Adipose tissue (tissue), 3 donors: ENCODE measurements at places on chromosomes 6 and 20. TPM values are rescaled to one million over a fixed set of nuclear protein-coding genes. Genes with fewer than 3 reads are reported as not detected.

Gene E2F1
- 2.0 TPM for polyA plus RNA-seq

Gene FAM8A1
- 9.0 TPM for polyA plus RNA-seq

Gene ECI2
- polyA plus RNA-seq = 68.8 TPM

Gene SMLR1
- not detected for polyA plus RNA-seq

Gene GLP1R
- polyA plus RNA-seq = 2.0 TPM

Gene PSORS1C2
- polyA plus RNA-seq = not detected

Gene GSTA1
- polyA plus RNA-seq = 1.7 TPM

Gene MYH7B
- 0.30 TPM for polyA plus RNA-seq

Gene CPXM1
- 3.6 TPM for polyA plus RNA-seq

Gene JPH2
- 0.43 TPM for polyA plus RNA-seq

Gene RAD21L1
- not detected for polyA plus RNA-seq

Gene IL17A
- polyA plus RNA-seq = not detected

Gene MCM8
- polyA plus RNA-seq = 4.3 TPM

Gene NEU1
- 33.8 TPM for polyA plus RNA-seq
